Upper lobe of right lung (tissue), 1 donor: ENCODE measurements at places on chromosomes 5 and 9. TPM values are rescaled to one million over a fixed set of nuclear protein-coding genes. Genes with fewer than 3 reads are reported as not detected.
A peak's percentile ranks its signal among the peaks of the same experiment; 100 is the strongest.

The CTXN3 gene
- not detected for total RNA-seq

The GAPT gene
- total RNA-seq = 5.2 TPM

The WNK2 gene
- total RNA-seq = 0.35 TPM

The TEX48 gene
- not detected for total RNA-seq

The FOXD4 gene
- 0.75 TPM for total RNA-seq

The COL5A1 gene
- total RNA-seq = 37.8 TPM

The LCN15 gene
- total RNA-seq = not detected

The SEMA5A gene
- 38.9 TPM for total RNA-seq

The TRPM6 gene
- 1.2 TPM for total RNA-seq

- peak; percentile 51 for DNase-seq
Measured at GRCh38 chr9:98256756-98257155, 1.3 kb upstream of the TBC1D2 start.

GRCh38 chr5:7394889-7395431, 978 bp upstream of the ADCY2 start:
- DNase-seq = no peak

DNA sequence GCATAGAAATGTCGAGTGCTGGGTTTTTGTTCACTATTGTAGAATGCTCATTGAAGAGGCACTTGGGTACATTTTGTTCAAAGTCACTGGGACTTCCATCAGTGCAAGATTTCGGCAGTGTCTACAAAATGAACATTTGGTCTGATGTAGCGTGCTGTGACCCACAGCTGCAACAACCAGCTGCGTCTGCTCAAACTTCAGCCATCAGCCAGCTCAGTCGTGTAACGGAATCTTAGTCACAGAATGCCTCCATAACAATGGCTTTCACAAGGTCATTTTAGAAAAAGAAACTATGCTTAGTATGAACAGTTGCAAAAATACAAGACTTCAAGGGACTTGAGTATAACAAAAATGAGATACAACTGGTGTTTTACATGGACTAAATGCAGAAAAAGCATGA, 828.1 kb upstream of the GRAMD2B start:
- DNase-seq = peak; percentile 62

DNA sequence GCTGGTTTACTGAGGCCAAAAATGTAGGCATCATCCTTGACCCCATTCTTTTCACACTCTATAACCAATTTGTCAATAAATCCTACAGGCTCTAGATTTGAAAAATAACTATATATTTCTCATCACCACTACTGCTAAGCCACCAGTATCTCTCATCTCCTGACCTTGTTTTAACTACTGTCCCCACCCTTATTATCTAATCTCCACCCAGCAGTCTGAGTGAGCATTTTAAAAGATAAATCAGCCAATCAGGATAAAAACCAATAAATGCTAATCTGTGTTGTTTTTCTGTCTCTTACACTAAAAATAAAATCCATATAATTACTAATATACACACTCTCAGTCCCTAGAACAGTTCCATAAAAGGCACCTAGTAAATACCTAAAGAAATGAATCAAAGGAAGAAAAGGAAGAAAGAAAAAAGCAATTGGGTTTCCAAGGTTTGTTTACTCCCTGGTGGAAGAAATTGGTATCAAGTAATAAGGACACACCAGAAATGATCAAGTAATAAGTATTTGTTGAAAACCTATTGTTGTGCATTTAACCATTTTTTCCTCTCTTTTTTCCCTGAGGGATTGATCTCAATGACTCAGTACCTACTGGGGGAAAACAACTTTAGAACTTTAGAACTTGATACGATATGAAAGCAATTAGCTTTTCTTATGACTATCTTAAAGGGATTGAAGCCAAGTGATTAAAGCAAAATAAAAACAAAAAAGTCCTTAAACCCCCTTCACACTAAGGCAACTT, 19.3 kb downstream of the MRPS27 start:
- DNase-seq = no peak

GRCh38 chr9:113530942-113531341, 67.4 kb downstream of the RGS3 start:
- no peak for DNase-seq

- DNase-seq = no peak
Measured at GRCh38 chr5:73182307-73182706, 9.3 kb downstream of the TMEM174 start.

GRCh38 chr5:75574791-75575190, 36.5 kb upstream of the ANKDD1B start:
- no peak for DNase-seq

- DNase-seq = no peak
Measured at GRCh38 chr9:109011231-109011671, 2.0 kb downstream of the CTNNAL1 start.

DNA sequence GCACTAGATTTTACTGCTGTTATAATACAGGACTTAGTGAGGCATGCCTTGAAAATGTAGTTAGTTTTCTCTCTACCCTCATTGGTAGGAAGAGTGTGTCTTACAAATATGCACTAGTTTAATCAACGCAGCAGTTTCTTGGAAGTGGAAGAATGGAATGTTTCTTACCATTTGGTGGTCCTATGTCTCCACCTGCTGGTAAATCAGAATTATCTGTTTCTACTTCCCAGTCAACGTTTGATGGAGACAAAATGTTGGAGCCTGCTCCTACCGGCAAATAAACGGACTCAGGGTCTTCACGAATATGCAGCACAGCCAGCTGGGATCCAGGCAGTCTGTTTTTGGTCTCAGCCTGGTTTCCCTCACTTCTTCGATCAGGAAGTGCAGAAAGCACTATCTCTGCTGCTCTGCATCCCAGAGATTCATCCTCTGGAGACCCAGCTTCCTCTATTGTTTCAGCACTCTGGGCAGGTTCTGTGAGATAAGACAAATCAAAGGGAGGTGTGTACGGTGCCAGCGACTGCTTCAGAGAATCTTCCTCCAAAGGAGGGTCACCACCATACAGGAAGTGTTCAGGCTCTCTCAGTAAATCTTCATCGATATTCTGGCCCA, 59.5 kb upstream of the PCA3 start:
- no peak for DNase-seq

- no peak for DNase-seq
Measured at GRCh38 chr5:146802945-146803522, 75.5 kb downstream of the PPP2R2B start.

DNA sequence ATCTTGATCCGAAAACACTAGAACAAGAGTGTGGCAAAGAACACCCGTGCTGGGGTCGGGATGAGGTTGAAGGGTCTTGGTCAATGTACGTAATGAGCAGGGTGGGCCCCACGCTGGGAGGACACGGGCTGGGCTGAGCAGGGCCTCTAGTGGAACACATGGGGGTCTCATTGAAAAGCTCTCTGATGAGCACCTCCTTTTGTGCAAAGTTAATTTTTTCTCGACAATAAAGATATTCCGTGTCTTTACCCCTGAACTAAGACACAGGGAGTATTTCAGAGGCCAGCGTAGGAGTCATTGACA, 8.0 kb downstream of the UCK1 start:
- DNase-seq = no peak

GRCh38 chr9:5978523-5978922, 36.9 kb downstream of the RANBP6 start:
- no peak for DNase-seq

DNA sequence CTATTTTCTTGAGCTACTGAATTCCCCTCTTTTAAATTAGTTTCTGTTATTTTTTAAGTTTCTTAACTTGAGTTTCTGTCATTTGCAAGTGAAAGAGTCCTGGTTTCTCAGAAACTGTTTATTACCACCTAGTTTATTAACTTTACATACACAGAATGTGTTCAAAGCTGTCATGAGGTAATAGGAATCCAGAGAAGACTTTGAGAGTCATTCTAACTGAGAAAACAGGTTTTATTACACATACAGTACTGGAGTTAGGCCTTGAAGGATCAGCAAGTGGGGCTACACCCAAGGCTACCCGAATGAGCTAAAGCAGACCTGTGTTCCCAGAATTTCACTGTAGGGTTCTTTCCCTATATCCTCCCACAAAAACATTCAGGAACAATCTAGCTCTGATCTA, 33.1 kb downstream of the FAM114A2 start:
- no peak for DNase-seq

GRCh38 chr5:39640552-39640951, 215.8 kb upstream of the DAB2 start:
- no peak for DNase-seq

GRCh38 chr9:100196828-100197227, 97.8 kb downstream of the INVS start:
- no peak for DNase-seq

DNA sequence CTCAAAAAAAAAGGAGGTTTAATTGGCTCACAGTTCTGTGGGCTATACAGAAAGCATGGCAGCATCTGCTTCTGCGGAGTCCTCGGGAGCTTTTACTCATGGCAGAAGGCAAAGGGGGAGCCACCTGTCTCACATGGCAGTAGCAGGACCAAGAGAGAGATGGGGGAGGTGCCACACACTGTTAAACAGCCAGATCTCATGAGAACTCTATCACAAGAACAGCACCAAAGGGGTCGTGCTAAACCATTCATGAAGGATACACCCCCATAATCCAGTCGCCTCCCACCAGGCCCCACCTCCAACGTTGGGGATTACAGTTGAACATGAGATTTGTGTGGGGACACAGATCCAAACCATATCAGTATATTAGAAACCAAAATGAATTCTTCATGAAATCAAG, 28.3 kb upstream of the CXXC5 start:
- DNase-seq = no peak

GRCh38 chr5:29197631-29198454, 1995.6 kb upstream of the CDH6 start:
- no peak for DNase-seq

DNA sequence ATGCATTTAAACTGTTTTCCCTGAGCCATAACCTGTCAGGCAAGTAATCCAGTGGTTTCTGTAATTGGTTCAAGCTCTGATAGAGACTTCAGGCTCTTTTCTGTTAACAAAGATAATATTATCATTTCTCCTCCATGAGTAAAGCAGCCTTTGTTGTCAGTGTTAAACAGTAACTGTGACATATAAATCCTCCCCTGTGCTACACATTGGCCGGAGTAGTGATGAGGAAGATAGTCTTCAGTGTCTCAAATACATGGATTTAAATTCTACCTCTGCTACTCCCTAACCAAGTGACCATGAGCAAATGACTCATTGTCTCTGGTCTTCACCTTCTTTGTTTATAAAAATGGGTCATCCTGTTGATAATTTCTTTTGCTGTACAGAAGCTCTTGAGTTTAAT, 615.5 kb upstream of the CHD1 start:
- no peak for DNase-seq

GRCh38 chr9:131252120-131252519, 24.2 kb downstream of the FAM78A start:
- no peak for DNase-seq

DNA sequence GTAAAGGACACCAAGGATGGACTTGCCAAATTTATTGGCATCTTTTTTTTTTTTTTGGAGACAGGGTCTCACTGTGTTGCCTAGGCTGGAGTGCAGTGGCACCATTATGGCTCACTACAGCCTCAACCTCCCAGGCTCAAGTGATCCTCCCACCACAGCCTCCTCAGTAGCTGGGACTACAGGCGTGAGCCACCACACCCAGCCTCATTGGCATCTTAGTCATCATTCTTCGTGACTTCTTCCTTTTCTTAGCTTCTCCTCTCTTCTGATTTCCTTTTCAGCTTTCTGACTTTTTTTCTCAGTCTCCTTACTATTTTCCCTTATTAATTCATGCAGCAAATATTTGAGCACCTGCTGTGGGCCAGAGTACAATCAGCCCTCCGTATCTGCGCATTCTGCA, 6.1 kb downstream of the MAML1 start:
- DNase-seq = no peak

DNA sequence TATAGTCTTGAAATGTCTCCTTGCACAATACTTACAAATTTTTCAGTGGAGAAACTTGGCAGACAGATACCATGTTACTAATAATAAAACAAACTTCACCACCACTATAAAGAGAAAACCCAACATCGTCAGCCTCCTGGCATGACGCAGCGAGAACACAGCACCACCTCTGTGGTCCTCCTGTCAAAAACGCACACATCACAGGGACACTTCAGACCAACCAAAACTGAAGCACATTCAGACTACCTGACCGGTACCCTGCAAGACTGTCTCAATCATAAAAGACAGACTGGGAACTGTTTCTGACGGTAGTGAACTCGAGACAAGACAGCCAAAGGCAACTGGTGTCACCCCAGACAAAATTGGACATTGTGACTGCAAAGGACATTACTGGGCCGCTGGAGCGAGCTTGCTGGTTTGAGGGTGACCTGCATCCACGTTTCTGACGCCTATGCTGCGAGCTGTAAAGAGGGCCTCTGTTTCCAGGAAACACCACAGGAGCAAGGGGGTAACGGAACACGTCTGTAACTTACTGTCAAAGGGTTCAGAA, 34.4 kb downstream of the NSUN2 start:
- DNase-seq = no peak

- DNase-seq = peak; percentile 49
Measured at GRCh38 chr9:137358126-137358525, 56.1 kb upstream of the NRARP start.
